Fibroblast of the aortic adventitia (primary cell): ENCODE measurements at places on chromosomes 6 and 20.

DNA sequence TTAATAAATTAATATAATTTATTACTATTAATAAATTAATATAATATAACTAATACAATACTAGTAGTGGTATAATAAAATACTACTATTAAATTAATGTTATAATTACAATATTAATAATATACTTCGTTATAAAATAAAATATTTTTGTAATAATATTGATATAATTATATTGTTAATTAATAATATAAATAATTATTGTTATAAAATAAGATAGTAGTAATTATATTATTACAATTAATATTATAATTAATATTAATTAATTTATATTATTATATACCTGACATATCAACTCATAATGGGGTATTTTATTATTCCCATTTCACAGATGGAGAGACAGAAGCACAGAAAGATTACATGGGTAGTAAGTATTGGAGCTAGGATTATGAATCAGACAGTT, 8.9 kb downstream of the BEND6 start:
- no peak for DNase-seq

DNA sequence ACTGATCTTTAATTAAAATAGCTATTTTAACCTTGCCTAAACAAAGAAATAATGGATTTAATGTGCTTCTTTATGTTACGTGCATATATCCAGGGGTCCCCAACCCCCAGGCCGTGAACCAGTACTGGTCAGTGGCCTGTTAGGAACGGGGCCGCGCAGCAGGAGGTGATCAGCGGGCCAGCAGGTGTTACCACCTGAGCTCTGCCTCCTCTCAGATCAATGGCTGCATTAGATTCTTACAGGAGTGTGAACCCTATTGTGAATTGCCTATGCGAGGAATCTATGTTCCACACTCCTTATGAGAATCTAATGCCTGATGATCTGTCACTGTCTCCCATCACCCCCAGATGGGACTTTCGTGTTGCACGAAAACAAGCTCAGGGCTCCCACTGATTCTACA, 8.8 kb downstream of the CYP24A1 start:
- no peak for DNase-seq

GRCh38 chr6:5203546-5203945, 57.2 kb downstream of the LYRM4 start:
- DNase-seq = no peak

GRCh38 chr6:14858808-14859207, 387.1 kb upstream of the JARID2 start:
- DNase-seq = no peak

DNA sequence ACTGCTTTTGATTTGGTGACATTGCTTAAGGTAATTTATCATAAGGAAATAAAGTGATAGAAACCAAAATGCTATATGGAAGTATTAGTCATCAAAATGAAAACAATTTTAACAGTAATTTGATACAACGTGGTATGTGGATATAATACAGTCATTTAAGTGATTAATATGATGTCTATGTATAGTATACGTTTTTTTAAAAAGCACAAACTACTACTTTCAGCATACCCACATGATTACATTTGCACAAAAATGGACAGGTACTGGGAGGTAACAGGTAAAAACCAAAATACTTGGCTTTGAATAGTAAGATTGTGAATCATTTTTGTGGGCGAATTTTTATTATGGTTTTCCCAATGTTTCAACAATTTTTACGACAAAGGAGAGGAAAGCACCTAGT, 97.6 kb downstream of the OGFRL1 start:
- DNase-seq = no peak

DNA sequence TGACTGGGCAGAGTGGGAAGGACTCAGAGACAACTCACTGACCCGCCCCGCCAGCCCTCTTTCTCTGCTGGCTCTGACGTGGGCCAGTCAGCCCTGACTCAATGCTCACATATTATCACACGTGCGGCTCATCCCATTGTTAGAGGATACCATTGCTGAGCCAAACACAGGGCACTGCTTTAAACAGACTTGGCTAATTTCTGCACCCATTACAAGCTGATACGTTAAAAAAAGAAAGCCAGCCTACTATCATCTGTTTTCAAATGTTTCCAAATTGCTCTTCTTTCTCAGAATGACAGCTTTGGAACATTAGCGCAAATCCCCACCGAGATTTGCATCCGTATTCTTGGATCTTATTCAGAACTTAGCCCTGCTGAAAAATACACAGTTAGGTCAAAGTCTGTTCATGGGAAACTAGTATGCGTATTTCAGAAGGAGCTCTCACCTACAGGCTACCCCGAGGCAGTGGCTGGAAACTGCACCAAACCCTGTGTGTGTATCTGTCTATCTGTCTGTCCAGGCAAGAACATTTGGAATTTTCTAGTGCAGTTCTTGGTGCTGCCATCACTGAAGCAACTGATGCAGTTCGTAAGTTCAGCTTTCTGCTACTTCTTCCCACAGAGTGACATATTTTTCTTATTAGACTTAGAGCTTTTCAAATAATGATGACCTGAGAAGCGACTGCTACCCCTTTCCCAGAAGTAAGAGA, 32.8 kb downstream of the RAMACL start:
- DNase-seq = peak; percentile 89
